ENCODE measurements at places on chromosomes 4 and X. TPM values are rescaled to one million over a fixed set of nuclear protein-coding genes. Genes with fewer than 3 reads are reported as not detected.

DNA sequence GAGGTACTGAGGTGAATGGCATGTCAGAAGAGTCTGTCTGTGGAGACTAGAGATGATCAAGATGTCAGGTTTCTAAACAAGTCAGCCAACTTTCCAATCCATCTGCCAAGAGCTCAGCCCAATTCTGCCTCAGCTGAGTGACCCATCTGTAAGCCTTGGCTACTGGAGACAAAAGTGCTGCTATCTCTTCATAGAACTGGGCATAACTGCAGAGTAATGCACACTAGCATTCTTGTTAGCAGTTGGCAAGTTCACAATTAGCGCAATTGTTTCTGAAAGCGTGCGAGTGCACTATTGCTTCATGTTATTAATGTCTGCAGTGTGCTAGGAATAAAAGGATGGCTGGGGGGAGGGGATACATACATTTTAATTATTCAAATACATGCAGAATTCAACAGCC is 32.9 kb upstream of the SH3D19 start:
- DNase-seq = no peak

DNA sequence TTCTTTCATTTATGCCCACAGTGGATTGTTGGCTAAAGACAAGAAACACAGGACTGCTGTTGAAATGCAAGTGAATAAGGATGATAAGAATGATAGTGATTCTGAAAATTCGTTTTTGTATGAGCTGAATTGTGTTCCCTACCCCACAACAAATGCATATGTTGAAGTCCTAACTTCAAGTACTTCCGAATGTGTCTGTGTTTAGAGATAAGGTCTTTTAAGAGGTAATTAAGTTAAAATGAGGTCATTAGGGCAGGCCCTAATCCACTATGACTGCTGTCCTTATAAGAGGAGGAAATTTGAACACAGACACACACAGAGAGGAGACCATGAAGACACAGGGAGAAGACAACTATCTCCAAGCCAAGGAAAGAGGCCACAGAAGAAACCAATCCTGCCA is 126.6 kb upstream of the ACSL4 start:
- no peak for DNase-seq

GRCh38 chrX:99857455-99857854 is 552.6 kb downstream of the PCDH19 start:
- no peak for DNase-seq

GRCh38 chrX:114365065-114365834 is 218.6 kb upstream of the HTR2C start:
- no peak for DNase-seq

MAOB gene
- 1.4 TPM for total RNA-seq

DNA sequence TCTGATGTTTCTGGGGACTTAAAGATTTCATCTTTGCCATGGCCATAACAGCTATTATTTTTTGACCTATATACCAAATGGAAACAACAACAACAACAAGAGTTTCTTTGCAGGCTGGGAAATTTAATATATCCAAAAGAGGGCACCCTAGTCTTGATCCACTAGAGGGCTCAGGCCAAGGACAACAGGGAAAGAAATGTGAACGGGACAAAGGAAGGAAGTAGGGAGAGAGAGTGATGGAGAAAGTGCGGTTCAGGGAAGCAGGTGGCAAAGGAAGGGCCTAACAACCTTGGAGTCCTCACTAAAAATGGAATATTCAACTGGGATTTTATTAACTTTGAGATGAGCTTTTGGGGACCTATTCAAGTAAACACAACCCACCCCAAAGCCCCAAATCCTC is 67.8 kb upstream of the SCML1 start:
- DNase-seq = no peak

HHIP gene
- 2.7 TPM for total RNA-seq

FAM9C gene
- 0.09 TPM for total RNA-seq

- no peak for DNase-seq
Observed at GRCh38 chr4:66688674-66689073, 856.6 kb downstream of the CENPC start.

GRCh38 chr4:154164931-154165839 is 326.4 kb downstream of the DCHS2 start:
- DNase-seq = no peak

- DNase-seq = no peak
Observed at GRCh38 chr4:176635372-176636261, 157.1 kb downstream of the VEGFC start.

DNA sequence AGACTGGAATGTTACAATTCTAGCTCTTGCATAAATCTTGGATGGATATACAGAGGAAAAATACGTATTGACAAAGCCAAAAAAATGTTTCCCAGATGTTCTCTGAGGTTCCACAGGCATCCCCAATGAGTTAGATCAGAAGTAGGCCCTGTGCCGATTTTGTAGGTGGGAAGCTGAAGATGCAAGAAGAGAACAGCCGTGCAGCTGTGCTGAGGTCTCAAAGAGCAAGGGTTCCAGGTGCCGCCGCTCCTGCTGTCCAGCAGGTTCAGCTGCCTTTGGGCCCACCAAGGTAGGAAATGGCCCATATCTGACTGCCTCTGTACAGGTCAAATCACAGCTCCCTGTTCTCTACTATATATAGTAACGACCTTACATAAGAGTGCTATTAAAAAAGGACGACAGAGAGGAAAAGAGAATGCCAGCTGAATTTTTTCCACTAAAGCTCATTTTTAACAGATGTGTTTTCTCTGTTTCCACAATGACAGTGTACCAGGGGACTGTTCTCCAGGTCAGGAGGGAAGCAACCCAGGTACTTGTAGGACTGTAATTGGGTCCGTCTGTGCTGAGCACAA is 155.6 kb downstream of the CBR4 start:
- DNase-seq = no peak

MAGEA6 gene
- total RNA-seq = not detected

- DNase-seq = no peak
Observed at GRCh38 chr4:150355858-150356455, 226.0 kb upstream of the MAB21L2 start.
